Smooth muscle cell of trachea (primary cell): ENCODE measurements at places on chromosomes 7 and 10. TPM values are rescaled to one million over a fixed set of nuclear protein-coding genes. Genes with fewer than 3 reads are reported as not detected.

Gene ITGB8
- 25.0 and 56.9 TPM in 2 replicates for total RNA-seq

Gene SLC26A3
- not detected in 2 replicates for total RNA-seq

Gene CPN1
- not detected in 2 replicates for total RNA-seq

Gene OR2A5
- total RNA-seq = not detected in 2 replicates

Gene ADRB1
- total RNA-seq = under 0.01 TPM in 1 of 2 replicates, not detected in the other

Gene HOXA9
- total RNA-seq = 0.15 TPM in 1 of 2 replicates, not detected in the other

Gene SHH
- total RNA-seq = under 0.01 TPM in 1 of 2 replicates, not detected in the other

Gene COBL
- total RNA-seq = under 0.01 TPM in 1 of 2 replicates, not detected in the other

Gene NUTM2A
- 0.29 and 2.3 TPM in 2 replicates for total RNA-seq

Gene GCC1
- 25.6 and 34.2 TPM in 2 replicates for total RNA-seq
